ENCODE measurements at places on chromosomes 4 and X.

DNA sequence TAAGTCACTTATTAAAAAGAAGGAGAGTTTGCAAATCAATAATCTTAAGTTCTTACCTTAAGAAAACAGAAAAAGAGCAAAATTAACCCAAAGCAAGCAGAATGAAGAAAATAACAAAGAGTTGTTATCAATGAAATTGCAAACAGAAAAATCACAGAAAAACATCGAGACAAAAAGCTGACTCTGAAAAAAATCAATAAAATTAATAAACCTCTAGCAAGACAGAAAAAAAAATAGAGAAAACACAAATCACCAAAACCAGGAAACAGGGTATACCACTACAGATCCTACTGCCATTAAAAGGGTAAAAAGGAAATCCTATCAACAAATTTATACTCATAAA lies 17.3 kb upstream of the RBM41 start:
- no peak for DNase-seq

DNA sequence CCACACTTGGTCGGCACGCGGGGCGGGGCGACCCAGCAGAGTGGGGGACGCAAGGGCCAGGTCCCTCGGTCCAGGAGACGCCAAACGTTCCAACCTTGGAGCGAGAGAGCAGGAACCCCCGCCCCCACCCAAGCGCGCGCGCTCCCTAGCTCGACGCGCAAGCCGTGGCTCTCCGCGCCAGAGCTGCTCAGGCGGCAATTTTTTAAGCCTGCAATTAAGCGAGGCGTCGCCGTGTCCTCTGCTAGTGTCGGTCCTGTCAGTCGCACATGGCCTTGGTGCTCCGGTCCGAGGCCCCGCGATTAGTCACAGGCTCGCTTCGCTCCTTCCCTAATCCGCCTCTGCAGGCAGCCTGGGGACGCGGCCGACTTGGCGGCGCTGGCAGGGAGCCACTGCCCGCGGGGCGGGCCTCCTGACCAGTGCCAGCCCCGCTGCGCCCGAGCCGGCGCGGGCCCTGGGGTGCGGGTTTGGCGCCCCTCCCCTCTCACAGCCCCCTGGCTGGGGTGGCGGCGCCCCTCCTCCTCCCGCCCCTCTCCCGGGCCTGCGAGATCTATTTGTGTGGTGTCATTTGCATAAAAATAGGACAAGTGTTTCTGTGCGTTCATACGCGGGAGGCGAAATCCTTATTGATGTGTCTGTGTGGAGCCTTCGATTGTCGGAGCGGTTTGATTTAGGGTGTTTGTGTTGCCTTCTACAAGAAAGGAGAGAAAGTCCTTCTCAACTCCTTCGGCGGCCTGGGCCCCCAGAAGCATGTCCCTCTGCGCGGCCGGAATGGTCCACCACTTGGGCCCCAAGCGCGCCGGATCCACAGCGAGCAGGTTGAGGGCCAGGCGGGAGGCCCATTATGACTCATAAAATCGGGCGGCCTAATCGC lies 9.8 kb upstream of the BCOR start:
- DNase-seq: no peak

DNA sequence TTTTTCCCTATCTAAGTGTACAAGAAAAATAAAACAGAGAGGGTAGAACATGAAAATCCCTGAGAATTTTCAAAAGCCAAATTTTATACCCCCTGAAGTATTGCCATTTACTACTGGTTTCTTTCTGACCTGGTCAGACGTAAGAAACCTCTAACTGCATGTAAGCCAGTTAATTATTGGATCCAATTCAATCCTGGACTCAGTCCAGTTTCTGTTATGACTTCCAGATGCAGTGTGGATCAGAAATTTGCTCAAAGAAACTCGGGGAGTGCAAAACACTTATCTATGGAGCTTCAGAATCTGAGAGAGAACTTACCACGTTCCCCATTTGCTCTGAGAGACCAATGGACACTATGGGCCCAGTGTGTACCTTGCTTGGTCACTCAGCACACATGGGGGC lies 383.5 kb downstream of the KLHL4 start:
- DNase-seq: no peak

GRCh38 chr4:119897260-119897659 lies 169.4 kb downstream of the MAD2L1 start:
- DNase-seq: no peak

- no peak for DNase-seq
Measured at GRCh38 chrX:48003367-48003757, 427 bp downstream of the ZNF182 start.

- no peak for DNase-seq
Measured at GRCh38 chr4:26015906-26016305, 101.9 kb downstream of the SMIM20 start.

GRCh38 chrX:10884246-10884645 lies 226.9 kb upstream of the HCCS start:
- no peak for DNase-seq

- no peak for DNase-seq
Measured at GRCh38 chr4:147924604-147925412, 192.9 kb downstream of the ARHGAP10 start.

DNA sequence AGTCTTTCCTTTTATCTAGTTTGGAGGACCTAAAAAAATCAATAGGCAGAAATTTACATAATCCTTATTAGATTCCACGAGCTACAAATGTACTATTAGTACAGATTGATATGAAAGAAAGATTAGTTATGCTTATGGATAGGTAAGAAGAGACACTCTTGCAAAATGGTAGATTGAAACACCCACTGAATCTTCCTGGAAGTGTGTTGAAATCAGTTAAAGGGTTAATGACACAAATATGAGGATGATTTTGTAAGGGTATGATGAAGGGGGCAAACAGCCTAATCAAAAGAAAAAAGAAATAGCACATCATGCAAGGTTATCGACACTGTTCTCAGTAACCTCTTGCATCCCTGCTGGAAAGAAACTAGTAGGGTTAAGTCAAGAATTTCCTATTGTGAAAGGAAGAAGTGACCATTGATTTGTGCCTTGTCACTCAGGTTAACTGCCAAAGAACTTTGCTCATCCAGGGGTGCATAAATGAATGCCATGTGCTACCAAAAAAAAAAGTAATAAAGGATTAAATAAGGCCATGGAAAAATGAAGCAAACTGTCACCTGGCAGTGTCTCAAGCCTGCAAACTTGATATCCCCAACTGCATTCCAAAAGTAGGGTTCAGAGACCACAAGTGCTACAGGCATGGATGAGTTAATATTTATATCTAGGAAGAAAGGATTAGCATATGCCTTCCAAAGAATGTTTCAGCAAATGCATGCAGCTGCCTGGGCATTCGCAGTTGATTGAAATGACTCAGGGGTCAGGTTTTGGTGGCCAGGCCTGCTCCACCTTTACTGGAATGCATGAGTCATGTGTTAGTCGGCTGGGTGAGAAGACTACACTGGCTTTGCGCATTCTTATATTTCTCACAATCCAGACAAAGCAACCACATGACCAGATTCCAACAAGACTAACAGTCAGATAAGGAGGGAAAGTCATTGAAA lies 78.3 kb upstream of the ATXN3L start:
- peak; percentile 87 for DNase-seq

DNA sequence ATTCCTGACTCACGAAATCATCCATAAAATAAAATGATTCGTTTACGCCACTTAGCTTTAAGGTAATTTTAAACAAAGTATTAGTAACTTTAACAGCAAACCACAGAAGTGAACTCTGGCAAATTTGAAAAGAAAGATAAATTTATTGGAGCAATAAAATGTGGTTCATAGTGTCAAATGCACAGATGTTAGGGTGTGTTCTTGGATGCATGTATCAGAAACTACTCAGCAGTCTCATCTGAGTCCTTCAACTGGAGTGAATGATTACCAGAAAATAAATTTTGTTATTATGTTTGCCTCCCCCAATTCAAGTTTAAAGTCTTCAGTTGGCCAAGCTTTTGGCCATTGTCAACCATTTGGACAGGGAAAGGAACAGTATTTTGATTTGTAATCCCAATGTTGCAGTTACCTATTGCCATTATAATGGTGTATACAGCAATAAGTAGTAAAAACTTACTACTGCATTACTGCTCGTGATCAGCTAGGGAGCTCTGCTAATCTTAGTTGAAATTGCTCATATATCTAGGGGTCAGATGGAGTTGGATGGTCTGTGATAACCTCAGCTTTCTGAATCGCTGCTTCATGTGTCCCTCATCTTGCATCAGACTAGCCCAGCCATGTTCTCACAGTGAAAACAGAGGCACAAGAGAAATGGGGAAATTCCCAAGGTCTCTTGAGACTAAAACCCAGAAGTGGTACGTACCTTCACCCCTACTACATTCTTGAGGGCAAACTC lies 254.6 kb upstream of the KCNIP4 start:
- no peak for DNase-seq

DNA sequence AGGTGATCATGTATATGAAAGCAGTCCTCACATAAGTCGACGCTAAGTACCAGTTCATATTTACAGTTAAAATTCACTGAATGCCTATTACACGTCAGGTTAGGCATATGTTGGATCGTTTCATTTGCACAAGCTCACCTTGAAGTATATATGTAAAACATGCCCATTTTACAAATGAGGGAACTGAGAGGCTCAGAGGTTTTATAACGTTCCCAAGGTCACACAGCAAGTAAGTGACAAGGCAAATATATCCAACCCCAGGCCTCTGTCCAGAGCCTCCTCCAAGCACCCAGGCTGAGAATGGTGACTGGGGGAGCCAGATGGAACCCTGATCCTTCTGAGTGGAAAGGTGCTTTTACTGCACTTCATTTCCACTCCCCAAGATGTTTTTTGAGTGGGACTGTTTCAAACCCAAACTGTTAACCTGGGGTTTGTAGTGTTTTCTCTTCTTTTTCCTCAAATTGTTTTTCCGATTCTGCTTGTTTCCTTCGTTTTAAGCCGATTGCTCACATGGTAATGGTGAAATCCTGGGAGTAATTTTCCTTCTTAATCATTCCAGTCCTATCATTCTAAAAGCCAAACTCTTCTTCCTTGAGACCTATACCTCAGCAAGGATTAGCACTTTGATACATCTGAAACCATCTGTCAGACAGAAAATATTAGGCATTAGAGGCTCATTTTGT lies 791 bp downstream of the SMIM20 start:
- no peak for DNase-seq

GRCh38 chr4:22233230-22233629 lies 282.6 kb downstream of the ADGRA3 start:
- no peak for DNase-seq

GRCh38 chr4:58776627-58777026 lies 1666.4 kb upstream of the IGFBP7 start:
- DNase-seq: peak; percentile 1

GRCh38 chr4:150828159-150828558 lies 186.9 kb downstream of the LRBA start:
- DNase-seq: no peak

- DNase-seq: no peak
Measured at GRCh38 chr4:76738086-76738931, 159.6 kb downstream of the SOWAHB start.

DNA sequence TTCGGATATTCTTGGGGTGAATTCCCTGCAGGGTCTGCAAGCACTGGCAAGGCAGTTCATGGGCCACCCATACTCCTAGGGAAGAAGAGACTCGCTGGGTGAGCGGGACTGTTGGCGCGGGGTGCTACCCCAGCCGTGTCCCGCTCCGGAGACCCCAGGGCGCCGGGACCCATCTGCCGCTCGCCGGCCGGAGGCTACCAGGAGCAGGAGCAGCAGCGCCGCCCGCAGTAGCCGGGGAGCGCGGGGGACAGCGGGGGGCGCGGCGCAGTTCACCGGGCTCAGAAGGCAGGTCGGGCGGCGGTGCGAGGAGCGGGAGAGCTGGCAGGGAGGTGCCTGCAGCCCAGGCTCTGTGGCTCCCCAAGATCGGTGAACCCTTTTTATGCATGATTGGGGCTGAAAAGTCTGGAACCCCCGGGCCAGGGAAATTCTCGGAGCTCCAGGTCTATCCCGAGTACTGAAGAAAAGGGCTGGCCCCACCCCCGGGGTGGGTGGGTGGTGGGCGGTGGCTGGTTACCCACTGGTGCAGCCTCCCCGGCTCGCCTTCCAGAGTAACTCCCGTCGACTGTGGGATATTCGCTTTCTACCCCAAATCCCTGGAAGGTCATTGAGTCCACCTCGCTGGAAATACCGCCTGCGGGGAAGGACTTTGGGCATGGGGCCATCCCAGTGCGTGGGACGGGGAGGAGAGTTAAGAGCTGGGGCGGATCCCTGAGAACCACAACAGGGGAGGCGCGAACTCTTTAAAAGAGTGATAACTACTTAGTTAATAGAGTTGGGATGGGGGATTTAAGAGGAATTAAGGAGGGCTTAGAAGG lies 37.6 kb downstream of the PF4 start:
- DNase-seq: no peak

All from SW 1271 (cell line).